ENCODE measurements at places on chromosomes 16 and 17.

GRCh38 chr16:12126091-12126806 is 149.7 kb downstream of the SNX29 start:
- DNase-seq: no peak

- DNase-seq: no peak
Measured at GRCh38 chr17:80070375-80071115, 30.8 kb upstream of the GAA start.

GRCh38 chr17:78672005-78672404 is 94.8 kb upstream of the DNAH17 start:
- no peak for DNase-seq

- no peak for DNase-seq
Measured at GRCh38 chr17:45031231-45032173, 19.9 kb downstream of the DCAKD start.

- DNase-seq: no peak
Measured at GRCh38 chr17:17507465-17508011, 11.3 kb upstream of the RASD1 start.

DNA sequence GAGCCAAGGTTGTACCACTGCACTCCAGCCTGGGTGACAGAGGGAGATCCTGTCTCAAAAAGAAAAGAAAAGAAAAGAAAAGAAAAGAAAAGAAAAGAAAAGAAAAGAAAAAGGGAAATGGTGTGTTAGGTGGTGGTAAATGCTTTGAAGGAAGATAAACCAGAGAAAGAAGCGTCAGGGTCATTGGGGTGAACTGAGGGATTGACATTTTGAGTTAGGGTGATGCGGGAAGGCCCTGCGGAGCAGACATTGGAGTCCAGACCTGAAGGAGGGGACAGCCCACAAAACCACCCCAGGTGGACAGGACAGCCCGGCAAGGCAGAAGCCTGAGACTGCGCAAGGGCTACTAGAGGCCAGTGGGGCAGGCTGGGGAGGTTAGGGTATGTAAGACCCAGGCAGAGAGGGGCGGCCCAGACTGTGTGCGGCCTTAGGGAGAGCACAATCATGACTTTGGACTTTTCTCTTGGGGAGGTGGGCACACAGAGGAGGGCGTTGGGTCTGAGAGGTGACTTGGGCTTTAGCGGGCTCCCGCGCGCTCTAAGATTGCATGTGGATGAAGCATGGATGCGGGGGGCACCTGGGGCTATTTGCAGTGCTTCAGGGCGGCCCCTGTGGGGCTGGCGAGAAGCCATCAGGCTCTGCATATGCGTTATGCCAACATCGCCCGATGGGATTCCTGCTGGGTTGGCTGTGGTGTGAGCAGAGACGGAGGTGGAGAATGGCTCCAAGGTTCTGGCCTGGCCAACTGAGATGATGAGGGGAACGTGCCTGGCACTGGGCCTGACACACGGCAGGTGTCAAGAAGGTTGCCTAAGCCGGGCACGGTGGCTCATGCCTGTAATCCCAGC is 3.3 kb upstream of the GAA start:
- no peak for DNase-seq

- DNase-seq: peak; percentile 7
Measured at GRCh38 chr17:42691021-42691545, 8.8 kb downstream of the CNTNAP1 start.

DNA sequence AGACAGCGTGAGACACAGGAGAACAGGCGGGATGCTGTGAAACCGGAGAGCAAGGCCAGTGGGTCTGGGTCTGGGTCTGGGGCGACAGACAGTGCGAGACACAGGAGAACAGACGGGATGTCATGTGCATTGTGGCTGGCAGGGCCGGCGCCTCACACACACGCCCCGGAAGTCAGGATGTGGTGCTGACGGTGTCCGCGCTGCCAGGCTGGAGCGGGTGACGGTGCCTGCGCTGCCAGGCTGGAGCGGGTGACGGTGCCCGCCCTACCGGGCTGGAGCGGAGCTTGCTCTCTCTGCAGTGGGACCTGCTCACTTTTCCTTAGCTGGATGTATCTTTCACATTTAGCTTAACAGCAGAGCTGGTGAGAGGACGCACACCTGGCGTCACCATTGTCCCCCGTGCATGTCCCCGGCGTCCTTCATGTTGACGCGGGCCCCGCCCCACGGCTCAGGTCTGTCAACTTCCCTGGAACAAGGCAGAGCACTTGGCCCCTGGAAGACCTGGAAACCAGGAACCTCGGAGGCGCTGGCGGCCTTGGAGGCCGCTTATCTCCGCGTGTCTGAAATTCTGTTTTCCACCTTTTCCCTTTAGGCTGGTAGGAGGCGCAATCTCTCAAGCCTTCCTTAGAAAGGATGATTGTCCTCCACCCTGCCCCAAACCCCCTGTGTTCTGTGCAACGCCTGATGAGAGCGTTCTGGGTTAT is 43.0 kb upstream of the ZNF750 start:
- no peak for DNase-seq

- DNase-seq: no peak
Measured at GRCh38 chr17:44323359-44324091, 1.1 kb downstream of the SLC25A39 start.

GRCh38 chr17:30232015-30232823 is 3.3 kb downstream of the SLC6A4 start:
- no peak for DNase-seq

- no peak for DNase-seq
Measured at GRCh38 chr16:84633622-84634021, 14.7 kb upstream of the KLHL36 start.

DNA sequence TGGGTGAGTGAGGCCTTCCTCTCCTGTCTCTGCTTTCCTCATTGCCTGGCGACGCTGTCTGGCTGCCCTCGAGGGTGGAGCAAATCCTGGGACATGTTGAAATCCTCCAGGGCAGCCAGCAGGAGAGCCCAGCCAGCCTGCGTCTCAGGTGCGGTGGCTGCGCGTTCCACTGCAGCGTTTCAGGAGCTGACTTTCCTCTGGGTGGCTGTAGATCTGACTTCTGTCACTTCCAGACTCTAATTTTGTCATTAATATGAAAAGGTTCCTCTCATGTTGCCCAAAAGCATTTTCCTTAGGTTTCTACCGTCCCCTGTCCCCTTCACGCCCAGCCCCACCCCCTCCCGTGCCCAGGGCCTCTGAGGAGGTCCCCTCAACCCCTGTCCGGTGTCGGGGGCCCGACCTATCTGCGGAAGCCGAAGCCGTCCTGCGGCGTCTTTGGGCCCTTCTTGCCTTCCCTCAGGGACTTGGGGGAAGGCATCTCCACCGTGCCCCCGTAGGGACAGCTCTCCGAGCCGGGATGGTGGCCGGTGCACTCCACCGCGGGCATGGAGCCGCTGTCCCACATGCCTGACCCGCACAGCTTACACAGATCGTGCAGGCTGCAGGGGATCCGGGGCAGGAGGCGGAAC is 95.1 kb downstream of the TBC1D16 start:
- no peak for DNase-seq

- no peak for DNase-seq
Measured at GRCh38 chr17:32114536-32114935, 27.8 kb upstream of the RHOT1 start.

DNA sequence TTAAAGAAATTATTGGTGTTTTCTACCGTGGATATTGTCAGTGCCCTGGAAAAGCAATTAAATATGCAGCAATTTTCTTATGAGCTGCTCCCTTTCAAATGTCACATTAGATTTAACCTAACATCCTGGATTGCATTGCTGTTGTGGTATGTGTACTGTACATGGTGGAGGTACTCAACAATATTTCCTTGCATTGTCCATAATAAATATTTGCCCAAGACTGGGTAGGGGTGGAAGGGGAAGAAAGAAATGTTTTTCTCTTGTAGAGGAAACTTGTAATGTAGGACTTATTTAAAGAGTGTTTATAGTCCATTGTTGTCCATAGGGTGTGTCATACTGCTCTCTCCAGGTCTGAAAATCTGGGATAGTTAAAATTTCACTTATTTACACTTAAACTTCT is 346.2 kb upstream of the TBX2 start:
- DNase-seq: no peak

- peak; percentile 93 for DNase-seq
Measured at GRCh38 chr17:143785-144281, 6.5 kb downstream of the SCGB1C2 start.

GRCh38 chr17:27545562-27546229 is 85.3 kb upstream of the LGALS9 start:
- DNase-seq: no peak

DNA sequence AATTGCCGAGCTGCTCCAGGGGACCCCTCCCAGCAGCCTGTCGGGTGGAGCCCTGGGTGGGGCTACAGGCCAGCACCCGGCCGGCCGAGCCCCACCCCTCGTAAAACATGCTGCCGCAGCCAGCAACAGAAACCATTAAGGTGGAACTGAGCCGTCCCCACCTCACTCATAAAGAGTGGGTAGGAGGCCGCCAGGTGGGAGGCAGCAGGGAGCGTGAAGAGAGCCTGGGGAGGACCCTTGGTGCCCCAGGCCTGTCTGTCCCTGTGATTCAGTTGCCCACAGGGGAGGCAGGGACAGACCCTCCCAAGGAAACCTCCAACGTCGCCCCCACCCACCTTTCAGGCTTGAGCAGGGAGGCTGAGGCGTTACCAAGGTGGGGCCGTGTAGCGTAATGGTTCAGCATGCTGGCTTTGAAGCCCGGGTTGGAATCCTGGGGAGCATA is 8.4 kb downstream of the FOXN1 start:
- no peak for DNase-seq

GRCh38 chr17:42111871-42112551 is 503 bp downstream of the DHX58 start:
- DNase-seq: no peak

DNA sequence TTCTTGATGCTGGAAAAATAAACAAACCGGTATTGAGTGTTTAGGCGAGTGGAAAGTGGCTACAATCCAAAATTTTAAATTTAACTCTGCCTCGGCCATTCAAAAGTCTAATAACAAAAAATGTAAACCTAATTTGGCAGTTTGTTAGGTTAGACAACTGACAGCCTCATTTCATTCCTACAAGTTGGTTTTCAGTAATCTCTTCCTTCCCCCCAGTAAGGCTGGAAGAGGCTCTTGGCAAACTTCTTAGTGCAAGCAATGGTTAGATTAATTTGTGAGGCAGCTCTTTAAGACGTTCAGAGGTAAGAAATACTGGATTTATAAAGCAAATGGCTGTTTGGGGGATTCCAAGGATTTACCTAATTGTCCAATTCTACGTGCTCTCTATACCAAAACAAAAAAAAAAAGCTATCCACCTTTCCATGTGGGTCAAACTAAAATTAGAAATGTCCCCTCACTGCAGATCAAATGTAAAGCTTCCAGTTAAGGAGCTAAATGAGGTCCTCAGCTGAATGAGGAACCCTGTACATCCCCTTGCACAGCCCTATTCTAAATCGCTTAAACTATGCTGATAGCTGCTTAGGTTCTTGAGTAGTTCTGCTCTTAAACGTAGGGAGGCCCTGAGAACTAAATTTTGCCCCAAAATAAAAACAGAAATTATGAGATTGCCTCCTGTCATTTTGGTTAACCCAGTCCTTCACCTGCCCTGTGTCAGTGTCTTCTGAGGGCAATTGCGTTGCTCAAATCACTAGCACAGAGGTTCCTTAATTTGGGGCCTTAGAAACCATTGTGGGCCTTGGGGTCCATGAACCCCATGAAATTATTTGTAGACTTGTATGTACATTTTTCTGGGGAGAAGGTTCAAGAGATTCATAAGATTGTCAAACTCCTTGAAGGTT is 2.9 kb downstream of the HEXIM1 start:
- DNase-seq: no peak

DNA sequence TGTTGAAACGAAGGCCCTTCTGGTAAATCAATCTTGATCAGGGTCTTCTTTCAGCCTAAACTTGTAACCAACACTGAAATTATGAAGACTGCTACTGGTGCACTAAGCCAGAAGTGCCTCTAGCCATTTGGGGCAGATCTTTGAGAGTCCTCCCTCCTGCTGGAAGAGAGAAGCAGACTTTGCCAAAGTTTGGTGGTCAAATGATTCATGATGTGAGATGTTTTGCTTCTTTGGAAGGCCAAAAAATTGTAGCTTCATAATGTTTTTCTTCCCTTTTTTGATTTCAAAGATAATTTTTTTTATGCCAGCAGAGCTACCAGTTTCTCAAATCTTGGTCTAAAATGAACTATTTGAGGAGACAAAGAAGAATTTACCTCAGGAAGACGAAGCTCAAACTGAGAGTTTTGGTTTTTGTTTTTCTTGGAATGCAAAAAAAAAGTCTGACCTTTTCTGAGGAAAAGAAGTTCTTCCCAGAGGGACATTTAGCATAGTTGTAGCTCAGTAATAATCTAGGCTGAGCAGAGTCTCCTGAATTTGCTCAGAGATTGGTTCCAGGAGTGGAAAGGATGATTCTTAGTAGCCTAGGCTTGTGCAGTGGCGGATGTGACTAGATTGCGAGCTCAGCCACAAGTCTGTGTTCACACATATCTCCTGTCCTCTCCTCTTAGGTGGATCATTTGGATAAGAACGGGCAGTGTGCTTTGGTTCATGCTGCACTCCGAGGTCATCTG is 50.9 kb downstream of the CYB561 start:
- DNase-seq: no peak

GRCh38 chr16:47970291-47970931 is 185.4 kb downstream of the ABCC12 start:
- DNase-seq: no peak

DNA sequence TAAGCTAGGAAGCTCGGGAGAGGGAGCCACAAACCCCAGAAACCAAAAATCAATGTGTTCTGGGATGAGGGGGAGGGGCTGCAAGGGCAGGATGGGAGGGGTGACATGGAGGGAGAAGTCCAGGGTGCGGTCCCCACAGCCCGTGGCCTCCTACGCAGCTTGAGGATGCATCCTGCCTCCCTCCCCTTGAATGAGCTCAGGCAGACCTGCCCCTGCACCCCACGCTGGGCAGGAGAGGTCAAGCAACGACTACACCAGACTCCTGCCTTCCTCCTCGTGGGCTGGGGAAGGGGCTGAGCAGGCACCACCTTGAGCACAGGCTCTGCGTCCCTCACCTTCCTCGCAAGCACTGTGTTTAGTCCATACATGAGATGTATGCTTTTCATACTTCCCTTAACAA is 3.9 kb downstream of the ANKRD13B start:
- no peak for DNase-seq

DNA sequence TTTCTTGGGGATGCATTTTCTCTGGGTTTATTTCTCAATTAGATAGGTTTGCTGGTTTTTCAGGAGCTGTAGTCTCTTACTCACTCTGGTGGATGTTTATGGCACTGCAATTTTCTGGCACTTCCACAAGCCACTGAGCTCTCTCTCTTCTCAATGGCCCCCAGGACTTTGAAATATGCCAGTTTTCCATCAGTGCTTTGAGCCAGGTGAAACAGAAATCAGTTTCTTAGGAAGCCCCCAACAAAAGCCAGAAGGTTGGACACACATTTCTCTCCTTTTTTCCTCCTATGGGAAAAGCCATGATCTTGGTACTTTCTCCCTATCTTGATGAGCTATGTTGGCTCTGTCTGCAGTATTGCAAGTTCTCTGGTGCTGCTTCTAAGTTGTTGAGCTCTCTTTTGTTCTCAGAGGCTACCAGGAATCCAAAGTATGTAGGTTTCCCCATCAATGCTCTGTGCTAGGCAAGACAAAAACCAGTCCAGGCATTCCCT is 90.7 kb upstream of the SMIM36 start:
- peak; percentile 37 for DNase-seq
